ENCODE measurements at places on chromosomes 3 and 15.

DNA sequence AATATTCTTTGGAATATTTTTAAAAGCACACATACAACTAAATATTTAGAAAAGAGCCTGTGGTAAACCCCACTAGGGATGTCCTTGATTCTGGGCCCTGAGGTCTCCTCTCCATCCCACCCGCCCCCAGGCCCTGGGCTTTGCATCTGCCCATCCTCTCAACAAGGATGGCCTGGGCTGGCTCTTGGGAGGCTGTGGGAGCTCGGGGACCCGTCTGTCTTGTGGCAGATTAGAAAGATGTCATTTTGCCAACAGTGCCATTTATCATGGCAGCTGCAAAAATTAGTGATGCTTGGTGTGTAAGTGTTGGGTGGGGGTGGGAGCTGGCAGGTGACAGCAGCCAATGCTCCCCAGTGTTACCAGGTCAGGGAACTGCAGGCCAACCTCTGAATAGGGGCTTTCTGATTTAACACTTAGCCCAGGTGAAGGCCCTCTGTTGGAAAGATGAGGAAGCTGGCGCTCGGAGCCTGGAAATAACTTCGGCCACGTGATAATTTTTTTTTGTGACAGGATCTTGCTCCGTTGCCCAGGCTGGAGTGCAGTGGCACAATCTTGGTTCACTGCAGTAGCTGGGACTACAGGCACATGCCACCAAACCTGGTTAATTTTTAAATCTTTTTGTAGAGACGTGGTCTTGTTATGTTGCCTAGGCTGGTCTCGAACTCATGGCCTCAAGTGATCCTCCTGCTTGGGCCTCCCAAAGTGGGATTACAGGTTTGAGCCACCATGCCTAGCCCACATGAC lies 16.9 kb upstream of the CSPG4 start:
- DNase-seq = no peak

- DNase-seq = no peak
These were observed 59.2 kb upstream of the ARHGEF3 start for GRCh38 chr3:56860939-56861338.

- DNase-seq = no peak
These were observed 260.4 kb downstream of the WNT5A start for GRCh38 chr3:55226696-55227095.

DNA sequence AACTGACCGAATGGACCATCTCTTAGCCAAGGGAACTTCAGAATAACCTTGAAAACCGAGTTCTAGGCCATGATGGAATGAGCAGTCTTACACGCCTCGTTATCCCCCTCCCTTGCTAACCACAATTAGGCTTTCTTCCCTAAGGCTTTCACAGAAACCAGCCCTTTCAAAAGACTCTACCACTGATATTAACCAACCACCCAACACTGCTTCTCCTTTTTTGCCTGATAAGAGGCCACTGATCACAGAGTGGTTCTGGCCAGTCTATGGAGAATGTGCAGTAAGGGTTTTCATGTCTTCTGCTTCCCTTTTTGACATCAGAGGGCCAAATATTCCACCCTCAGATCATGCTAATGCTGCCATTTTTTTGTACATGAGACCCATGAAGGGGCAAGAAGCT lies 59.3 kb downstream of the MCF2L2 start:
- no peak for DNase-seq

- DNase-seq = no peak
These were observed 109.4 kb downstream of the ATG7 start for GRCh38 chr3:11381563-11381962.

- peak; percentile 10 for DNase-seq
These were observed 200.5 kb downstream of the AKAP13 start for GRCh38 chr15:85580879-85581278.

GRCh38 chr3:154040283-154040682 lies 80.9 kb upstream of the ARHGEF26 start:
- DNase-seq = no peak

GRCh38 chr3:66036586-66037148 lies 2.1 kb downstream of the MAGI1 start:
- DNase-seq = no peak

GRCh38 chr15:85871545-85871944 lies 76.8 kb upstream of the KLHL25 start:
- no peak for DNase-seq

DNA sequence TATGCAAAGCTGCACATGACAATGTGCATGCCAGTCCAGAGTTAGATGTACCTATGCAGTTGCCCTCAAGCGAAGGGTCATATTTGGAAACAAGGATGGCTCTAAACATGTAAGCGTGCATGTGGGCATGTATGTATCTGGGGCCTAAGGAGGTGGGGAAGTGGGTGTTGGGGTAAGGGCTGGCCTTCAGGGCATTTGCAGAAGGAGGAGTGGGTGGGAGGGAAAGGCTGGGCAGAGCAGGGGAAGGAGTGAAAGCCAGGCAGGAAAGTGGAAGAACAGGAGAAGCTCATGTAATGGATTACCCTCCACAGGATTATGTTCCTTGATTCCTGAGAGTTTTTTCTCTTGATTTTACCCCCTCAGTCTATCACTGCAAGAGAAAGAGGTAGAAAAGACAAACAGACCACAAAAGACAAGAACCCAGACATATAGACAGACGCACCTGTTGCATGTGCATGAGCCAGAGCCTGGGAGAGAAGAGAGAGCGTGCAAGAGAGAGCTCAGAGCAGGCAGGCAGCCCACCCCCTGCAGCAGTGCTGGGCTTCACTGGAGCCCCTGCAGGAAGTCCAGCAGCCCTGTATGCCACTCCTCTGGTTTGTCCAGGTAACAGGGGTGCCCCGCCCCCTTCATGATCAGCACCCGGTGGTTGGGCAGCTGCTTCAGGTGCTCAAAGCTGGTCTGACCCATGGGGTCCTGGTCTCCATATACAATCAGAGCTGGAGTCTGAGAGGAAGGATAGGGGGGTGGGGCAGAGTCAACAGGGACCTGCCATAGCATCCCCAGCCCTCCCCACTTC lies 1.8 kb upstream of the PCBP4 start:
- no peak for DNase-seq

- DNase-seq = no peak
These were observed 277.0 kb downstream of the RYR3 start for GRCh38 chr15:33587773-33588172.

GRCh38 chr3:20056725-20057611 lies 16.7 kb downstream of the KAT2B start:
- DNase-seq = no peak

- no peak for DNase-seq
These were observed 137.9 kb downstream of the SSR3 start for GRCh38 chr3:156416846-156417558.

DNA sequence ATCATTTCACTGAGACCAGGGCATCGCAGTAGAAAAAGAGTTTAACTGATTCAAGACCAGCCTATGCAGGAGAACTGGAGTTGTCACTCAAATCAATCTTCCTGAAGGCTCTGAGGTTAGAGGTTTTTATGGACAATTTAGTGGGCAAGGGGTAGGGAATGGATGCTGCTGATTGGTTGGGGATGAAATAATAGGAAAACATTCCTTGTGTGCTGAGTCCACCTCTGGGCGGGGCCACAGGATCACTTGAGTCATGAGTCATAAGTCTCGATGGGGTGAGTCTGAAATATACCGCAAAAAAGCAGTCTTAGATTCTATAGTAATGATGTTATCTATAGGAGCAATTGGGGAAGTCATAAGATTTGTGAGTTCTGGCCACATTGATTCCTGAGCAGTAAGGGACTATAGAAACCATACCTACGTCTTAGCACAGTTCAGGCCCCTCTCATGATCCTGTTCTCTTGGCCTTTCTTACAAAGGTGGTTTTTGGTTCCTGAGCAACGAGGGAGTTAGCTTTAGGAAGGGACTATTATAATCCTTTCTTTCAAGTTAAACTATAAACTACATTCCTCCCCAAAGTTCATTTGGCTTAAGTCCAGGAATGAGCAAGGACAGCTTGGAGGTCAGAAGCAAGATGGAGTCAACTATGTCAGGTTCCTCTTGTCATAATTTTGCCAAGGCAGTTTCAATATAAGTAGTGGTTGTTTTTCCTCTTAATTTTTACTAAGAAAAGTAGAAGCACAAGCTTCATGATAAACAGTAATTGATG lies 2.7 kb upstream of the OPA1 start:
- DNase-seq = no peak

GRCh38 chr3:65568497-65568896 lies 470.2 kb downstream of the MAGI1 start:
- DNase-seq = no peak

GRCh38 chr15:58469432-58470353 lies 37.9 kb downstream of the LIPC start:
- no peak for DNase-seq

- no peak for DNase-seq
These were observed 35.0 kb downstream of the RAB11A start for GRCh38 chr15:65904301-65904700.

- no peak for DNase-seq
These were observed 132.1 kb downstream of the FEZF2 start for GRCh38 chr3:62241279-62241678.

- no peak for DNase-seq
These were observed 129.4 kb upstream of the TLE3 start for GRCh38 chr15:70227147-70227546.

DNA sequence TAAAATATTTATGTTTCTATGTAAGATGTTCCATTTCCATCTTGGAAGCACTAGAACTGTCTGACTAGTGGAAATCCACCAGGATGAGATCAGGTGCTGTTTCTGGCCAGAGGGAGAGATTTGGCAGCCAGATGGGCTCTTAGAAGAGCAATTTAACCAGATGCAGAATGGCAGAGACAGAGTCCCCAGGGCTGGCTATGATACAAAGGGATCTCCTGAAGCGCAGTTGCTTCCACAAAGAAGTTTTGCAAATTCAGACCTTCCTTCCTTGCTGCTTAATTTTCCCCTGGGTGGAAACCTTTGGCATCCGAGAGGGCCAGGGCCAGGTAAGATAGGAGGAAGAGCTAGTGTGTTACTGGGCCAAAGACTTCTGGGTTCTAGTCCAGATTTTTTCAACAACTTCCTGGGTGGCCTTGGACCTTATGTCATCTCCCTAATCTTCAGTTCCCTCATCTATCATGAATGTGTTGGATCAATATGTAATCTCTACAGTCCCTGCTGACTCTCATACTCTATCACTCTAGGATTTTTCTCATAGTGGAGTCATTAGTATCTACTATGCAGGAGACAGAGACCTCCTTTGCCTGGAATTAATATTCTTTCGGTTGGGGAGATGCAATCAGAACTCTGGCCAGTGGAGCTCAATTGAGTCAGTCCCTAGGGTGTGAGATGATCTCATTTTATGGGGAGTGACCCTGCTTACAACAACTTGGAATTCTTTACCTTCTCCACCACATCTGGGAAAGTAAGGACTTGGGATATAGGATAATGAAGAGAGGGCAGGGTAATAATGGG lies 41.1 kb upstream of the NDUFB4 start:
- DNase-seq = no peak

- DNase-seq = no peak
These were observed 1.9 kb upstream of the SPPL2A start for GRCh38 chr15:50767332-50767861.

DNA sequence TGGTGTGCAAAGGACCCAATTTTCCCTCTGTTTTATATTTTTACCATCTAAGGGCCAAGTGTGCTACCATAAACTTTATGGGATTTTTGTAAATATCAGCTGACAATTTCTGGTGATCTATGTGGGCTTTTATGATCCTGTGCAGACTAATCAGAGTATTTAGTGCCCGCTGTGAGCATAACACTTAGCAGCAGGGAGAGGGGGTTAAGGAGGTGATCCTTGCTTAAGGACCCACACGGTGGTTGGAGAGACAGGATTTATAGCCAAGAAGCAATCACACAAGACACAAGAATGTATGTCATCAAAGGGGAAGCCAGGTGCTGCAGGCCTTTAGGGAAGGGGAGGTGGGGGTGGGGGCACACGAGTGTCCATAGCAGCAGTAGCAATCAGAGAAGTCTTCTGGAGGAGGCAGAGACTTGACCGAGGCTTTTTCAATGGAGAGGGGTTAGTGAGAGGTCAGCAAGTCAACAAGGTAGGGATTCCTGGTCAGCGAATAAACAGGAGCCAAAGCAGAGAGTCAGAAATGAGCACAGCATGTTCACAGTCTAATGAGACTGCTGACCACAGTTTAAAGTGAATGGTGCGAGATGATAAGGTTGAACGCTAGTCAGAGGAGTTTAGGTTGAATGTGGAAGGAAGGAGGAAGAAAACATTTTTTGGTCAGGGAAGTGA lies 4.5 kb upstream of the CACNA1D start:
- DNase-seq = no peak

DNA sequence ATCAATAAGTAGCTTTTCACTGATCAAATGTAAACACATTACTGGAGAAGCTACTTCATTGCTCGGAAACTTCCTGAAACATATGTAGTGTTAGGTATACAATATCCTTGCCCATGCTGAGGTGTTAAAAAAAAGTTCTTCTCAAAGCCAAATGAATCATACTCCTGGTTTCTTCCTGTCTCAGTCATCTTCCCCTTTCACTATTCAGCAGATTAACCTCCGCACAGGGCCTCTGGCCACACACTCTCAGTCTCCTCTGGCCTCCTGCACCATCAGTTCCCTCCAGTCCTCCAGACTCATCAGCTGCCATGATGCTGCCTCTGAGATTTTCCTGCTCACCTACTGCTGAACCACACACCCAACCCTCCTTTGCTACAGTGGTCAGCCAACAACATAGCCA lies 70.5 kb upstream of the BOC start:
- no peak for DNase-seq

- no peak for DNase-seq
These were observed 296.0 kb downstream of the MEX3B start for GRCh38 chr15:81749716-81750375.

DNA sequence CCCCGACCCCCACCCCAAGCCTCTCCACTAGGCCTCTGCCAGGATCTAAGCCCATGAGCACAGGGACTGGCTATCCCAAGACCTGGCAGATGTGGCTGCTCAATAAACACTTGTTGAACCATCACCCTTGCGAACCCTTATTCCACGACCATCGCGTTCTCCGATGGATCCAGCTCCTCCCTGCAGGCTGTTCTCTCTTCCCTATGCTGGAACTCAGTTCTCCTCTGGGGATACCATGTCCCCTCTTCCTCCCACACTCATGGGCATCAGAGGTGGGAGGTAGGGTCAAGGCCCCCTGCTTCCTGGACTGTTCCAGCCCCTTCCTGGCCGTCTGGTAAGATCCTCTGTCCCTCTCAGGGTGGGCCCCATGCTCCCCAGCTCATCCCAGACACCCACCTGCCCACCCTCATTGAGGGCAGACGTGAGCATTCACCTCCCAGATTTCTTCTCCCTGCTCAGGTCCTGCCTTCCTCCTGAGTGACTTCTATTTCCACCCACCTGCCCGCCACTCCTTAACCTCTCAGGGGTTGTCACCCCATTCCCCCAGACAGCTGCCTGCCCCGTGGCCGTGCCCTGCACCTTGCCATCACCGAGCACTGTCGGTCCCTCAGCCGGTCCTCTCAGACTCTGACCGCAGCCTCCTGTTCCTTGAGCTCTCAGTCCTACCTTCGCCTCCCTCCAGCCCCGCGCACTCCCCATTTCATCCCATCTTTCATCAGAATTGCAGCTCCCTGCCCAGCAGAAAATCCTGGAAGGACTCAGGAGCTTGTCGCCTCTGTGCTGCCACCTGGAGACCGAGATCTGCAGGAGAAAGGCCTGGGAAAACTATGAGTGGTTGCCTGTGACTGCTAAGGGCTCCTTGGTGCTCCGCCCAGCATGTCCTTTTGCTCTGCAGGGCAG lies 42.0 kb downstream of the PML start:
- no peak for DNase-seq
